ENCODE measurements at places on chromosomes 7 and 10.

- DNase-seq = no peak
Observed at GRCh38 chr7:150732786-150733481, 4.3 kb upstream of the GIMAP5 start.

DNA sequence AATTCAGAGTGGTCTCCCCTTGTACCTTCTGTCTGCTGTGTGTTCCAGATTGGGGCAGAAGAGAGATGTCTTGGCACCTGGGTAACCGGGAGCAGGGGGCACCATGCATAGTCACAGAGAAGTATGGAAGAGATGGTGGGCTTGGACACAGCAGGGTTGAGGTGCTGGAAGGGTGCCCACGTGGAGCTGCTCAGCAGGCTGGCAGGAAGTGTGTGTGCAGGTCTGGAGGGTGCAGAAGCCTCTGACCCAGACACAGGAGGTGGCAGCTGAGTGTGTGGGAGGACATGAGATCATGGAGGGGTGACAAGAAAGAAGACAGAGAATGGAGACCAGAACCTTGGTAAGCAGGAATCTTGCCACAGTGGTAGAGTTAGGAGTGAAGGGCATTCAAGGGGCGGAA, 42.3 kb upstream of the DUSP5 start:
- DNase-seq = no peak

- DNase-seq = no peak
Observed at GRCh38 chr7:119562839-119563238, 710.1 kb upstream of the KCND2 start.

DNA sequence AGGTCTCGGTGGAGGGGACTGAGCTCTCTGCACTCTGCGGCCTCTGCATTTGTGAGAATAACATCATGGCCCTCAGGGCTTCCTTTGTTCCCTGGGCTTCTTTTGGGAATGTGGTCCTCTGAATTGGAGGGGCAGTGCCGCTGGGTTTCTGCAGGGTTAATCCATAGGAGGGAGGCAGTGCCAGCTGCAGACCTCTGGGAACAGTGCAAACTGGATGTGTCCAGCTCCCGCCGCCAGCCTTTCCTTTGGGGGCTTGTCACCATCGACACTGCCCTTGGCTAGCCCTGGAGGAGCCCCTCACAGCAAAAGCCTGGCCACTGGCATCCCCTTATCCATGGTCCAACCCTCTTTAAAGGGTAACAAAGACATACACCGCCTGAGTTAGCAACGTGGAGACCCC, 174.0 kb downstream of the WDR37 start:
- DNase-seq = no peak

DNA sequence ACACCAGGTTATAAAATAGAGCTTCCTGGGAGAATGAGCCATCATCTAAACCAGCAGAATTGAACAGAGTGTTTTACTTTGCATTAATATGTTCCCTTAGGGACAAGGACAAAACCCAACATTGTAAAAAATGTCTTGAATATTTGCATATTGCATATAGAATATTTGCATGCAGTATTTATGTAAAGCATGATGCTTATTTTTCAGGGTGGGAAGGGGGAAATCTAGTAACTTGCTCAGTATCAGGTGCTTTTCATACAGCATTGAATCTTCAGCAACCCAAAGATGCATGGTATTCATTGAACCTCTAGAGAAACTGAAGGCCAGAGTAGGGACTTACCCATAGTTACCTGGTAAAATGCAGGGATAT, 409.2 kb upstream of the ZMIZ1 start:
- DNase-seq = no peak

DNA sequence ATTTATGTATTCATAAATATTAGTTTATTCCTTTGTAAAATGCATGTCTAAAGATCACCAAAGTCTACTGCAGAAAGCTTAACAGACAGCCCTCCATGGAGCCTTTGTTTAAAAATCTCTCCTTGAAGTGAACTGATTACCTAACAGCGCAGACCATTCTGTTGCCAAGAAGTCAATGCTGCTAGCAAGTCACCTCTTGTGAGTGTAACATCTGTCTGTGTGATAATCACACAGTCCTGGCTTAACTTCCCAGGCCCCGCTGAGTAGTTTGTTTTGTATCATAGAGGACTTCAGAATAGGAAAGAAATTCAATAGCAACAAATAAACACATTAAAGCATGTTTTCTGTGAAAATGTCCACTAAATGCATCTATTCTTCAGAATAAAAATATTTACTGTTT, 435.3 kb upstream of the IGFBP3 start:
- no peak for DNase-seq

GRCh38 chr10:1287971-1288401, 231.8 kb downstream of the WDR37 start:
- no peak for DNase-seq

GRCh38 chr7:84837405-84837804, 349.5 kb downstream of the SEMA3D start:
- DNase-seq = no peak

DNA sequence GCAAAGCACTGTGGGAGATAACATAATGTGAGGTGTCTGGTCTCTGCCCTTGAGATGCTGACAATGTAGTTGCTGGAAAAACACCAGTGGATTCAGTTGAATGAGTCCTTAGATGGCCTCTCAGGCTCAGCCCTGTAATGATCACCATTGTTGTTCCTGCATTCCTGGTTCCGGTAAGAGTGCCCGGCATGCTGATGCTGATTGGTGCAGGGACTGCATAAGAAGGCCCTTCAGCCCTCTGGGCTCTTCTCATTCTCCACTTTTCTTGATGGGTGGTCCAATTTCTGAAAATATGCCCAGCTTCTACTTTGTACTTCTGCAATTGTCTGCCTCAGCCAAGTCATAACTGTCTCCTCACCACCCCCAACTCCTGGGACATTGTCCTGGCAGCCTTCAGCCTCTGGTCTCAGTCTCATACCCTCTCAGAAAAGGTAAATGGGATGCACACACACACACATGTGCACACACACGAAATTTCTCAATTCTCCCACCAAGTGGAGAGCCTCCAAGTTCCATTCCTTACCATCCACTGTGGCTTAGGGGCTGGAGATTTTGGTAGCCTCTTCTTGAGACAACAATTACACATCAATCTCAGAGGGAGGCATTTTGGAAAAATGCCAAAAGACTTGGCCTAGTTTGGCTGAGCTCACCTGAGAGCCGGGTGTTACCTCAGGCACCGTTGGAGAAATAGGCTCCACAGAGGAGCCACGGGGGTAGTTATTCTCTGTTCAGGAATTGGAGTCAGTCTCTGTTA, 314.9 kb downstream of the RPS24 start:
- DNase-seq = no peak

DNA sequence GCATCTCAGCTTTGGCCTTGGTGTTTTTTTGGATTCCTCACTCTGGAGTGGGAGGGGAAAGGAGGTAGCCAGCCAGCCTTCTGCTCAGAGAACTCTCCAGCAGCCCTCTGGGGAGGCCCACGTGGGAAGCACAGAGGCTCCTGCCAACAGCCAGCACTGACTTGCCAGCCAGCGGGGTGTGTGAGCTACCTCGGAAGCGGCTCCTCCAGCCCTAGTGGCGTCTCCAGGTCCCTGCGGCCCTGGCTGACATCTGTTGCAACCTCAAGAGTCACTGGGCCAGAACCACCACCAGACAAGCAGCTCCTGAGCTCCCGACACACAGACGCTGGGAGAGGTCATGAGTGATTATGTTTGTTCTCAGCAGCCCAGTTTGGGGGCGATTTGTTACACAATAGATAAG, 180.2 kb upstream of the FZD8 start:
- peak; percentile 41 for DNase-seq

GRCh38 chr10:116629340-116629739, 8.6 kb downstream of the PNLIPRP2 start:
- no peak for DNase-seq

DNA sequence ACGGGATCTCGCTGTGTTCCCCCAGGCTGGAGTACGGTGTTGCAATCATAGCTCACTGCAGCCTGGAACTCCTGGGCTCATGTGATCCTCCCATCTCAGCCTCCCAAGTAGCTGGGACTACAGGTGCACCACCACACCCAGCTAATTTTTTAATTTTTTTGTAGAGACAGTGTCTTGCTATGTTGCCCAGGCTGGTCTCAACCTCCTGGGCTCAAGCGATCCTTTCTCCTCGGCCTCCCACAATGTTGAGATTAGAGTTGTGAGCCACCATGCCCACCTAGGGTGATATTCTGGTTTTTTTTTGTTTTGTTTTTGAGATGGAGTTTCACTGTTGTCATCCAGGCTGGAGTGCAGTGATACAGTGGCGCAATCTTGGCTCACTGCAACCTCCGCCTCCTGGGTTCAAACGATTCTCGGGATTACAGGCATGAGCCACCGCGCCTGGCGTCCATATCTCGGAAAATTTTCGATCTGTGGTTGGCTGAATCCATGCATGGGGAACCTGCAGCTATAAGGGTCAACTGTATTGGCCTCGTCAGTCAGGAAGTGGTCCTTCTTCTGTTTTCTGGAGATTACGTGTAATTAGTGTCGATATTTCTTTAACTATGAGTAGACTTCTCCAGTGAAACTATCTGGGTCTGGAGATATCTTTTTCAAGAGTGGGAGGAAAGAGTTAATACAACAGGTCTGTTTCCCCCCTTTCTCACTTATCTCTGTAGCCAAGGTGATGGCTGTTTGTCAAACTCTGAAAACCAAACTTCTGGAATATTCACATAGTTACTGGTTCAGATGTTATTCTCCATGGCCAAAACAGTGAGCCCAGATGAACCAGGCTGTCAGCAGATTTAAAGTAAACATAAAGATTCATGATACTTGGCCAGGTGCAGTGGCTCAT, 21.0 kb upstream of the FIS1 start:
- no peak for DNase-seq

GRCh38 chr10:122163174-122164022, 107.7 kb upstream of the BTBD16 start:
- DNase-seq = no peak

- DNase-seq = no peak
Observed at GRCh38 chr10:133554600-133554999, 10.8 kb downstream of the SYCE1 start.

- DNase-seq = peak; percentile 66
Observed at GRCh38 chr10:36608866-36609265, 516.5 kb upstream of the ANKRD30A start.

- DNase-seq = peak; percentile 41
Observed at GRCh38 chr10:35412003-35412723, 75.9 kb downstream of the CCNY start.

- DNase-seq = no peak
Observed at GRCh38 chr10:125621052-125621451, 61.9 kb downstream of the TEX36 start.

DNA sequence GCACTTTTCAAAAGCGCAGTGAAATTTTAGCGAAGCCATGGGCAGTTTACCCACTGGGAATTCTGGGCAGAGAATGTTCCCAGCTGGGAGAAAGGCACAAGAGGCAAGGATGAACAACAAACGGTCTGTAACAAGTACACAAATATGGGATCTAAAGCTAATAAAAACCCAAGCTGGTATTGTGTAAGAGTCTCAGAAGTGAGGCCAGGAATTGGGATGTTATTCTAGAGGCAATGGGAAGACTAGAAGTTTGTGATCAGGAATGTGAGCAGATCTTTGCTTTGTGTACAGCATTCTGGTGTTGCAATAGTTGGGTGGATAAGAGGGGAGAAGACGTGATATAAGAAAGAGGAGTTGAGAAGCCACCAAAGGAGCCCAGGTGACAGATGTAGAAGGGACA, 15.0 kb downstream of the FZD9 start:
- peak; percentile 54 for DNase-seq

DNA sequence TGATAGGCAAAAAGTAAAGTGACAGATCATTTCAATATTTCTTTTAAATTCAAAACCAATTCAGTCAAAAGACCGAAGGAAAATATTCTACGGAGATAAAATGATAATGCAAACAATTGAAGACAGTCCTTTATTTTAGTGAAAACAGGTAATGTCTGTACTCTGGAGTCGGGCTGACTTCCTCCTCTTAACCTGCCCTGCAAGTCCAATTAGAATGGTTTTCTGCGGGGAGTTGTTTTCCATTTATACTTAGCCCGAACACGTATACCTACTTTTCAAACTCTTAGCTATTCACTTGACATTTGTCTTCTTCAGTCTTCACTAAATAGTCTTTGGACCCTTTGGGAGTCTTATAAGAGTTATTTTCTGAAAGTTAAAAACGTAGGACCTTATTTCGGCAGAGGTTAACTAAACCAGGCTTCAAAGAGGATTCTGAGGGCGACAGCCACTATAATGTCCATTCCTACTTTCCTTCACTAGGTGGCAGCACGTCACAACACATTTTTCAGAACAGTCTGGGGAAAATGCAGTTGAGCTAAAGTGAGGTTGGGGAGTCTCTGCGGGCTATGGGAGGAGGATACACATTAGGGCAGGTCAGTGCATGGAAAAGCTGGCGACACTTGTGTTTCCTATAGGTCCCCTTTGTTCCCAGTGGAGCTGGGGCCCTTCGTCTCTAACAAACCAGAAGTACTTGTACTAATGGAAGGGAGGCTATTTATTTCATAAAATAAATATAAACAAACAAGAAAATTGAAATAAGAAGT, 472.0 kb downstream of the KCNMA1 start:
- DNase-seq = peak; percentile 65

GRCh38 chr7:130956417-130957136, 222.6 kb upstream of the KLF14 start:
- DNase-seq = no peak

DNA sequence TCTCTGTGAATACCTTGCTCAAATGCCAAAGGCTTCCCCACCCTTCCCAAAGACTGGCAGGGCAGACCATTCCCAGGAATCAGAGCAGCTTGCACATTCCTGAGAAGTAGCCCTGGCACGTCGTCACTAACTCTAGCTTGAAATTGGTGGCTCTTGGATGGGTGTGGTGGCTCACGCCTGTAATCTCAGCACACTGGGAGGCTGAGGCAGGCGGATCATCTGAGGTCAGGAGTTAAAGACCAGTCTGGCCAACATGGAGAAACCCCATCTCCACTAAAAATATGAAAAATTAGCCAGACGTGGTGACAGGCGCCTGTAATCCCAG, 108.2 kb upstream of the MPP7 start:
- no peak for DNase-seq

DNA sequence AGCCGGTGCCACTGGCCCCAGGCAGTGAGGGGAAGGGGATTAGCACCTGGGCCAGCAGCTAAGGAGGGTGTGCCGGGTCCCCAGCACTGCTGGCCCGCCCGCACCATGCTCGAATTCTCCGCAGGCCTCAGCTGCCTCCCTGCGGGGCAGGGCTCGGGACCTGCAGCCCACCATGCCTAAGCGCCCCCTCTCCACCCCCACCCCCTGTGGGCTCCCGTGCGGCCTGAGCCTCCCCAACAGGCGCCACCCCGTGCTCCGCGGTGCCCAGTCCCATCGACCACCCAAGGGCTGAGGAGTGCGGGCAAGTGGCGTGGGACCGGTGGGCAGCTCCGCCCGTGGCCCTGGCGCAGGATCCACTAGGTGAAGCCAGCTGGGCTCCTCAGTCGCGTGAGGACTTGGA, 144.8 kb upstream of the CDCA7L start:
- DNase-seq = no peak
